ENCODE measurements at places on chromosomes 7 and 10.

DNA sequence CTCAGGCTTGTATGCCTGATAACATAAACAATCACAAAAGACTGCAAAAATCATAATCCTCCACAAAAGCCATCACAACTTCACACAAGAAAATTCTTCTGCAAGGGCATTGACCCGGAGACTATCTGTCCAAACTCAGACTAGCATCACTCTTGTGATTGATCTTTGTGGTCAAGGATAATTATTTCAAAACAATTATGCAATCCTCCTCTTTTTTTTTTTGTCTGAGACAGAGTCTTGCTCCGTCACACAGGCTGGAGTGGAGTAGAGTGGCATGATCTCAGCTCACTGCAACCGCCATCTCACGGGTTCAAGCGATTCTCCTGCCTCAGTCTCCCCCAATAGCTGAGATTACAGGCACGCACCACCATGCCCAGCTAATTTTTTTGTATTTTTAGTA lies 22.2 kb downstream of the CDNF start:
- no peaks in the 10 kb centered on the region for H3K27me3 ChIP-seq
- H3K27ac ChIP-seq = no peak overlapping the region
- H3K4me3 ChIP-seq = no peak overlapping the region
- peaks cover 7% of the 10 kb centered on the region for H3K36me3 ChIP-seq

GRCh38 chr10:79052291-79053080 lies 16.3 kb upstream of the ZMIZ1 start:
- H3K27ac ChIP-seq = no peak overlapping the region
- no peak for DNase-seq
- peaks cover 8% of the 10 kb centered on the region for H3K4me1 ChIP-seq
- no peaks in the 10 kb centered on the region for H3K36me3 ChIP-seq
- H3K27me3 ChIP-seq = peaks cover 8% of the 10 kb centered on the region

GRCh38 chr10:68870545-68871104 lies 30.5 kb upstream of the DDX50 start:
- no peak for DNase-seq
- H3K4me3 ChIP-seq = no peak overlapping the region
- H3K36me3 ChIP-seq = no peaks in the 10 kb centered on the region

- H3K4me1 ChIP-seq = peaks cover 44% of the 10 kb centered on the region
- peaks cover 41% of the 10 kb centered on the region for H3K36me3 ChIP-seq
- H3K27ac ChIP-seq = no peak overlapping the region
- no peaks in the 10 kb centered on the region for H3K27me3 ChIP-seq
- no peak overlapping the region for H3K4me3 ChIP-seq
These were observed 26.7 kb downstream of the VCL start for GRCh38 chr10:74024600-74024999.

DNA sequence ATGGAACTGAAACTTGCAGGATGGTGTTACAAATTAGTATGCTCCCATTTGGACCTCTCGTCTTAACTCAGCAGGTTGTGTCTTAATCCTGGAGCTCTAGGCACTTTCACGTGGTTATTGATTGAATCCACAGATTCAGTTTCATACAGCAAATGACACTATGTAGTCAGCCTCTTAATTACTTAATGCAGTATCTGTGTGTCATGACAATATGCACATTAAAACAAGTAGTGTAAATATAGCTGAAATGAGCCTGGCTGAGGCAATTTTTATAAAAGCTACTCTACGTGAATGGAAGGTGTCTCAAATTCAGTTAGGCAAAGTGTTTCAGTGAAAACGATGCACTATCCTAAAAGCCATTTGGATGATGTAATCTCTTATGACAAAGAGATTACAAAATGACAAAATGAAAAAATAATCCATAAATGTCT lies 86.8 kb downstream of the CD36 start:
- no peak overlapping the region for H3K27ac ChIP-seq
- H3K4me1 ChIP-seq = peaks cover 47% of the 10 kb centered on the region
- no peak for DNase-seq
- H3K4me3 ChIP-seq = no peak overlapping the region

- DNase-seq = no peak
- no peak overlapping the region for H3K4me3 ChIP-seq
- no peaks in the 10 kb centered on the region for H3K36me3 ChIP-seq
- H3K27ac ChIP-seq = no peak overlapping the region
- no peaks in the 10 kb centered on the region for H3K27me3 ChIP-seq
- no peaks in the 10 kb centered on the region for H3K4me1 ChIP-seq
These were observed 491.7 kb upstream of the NRP1 start for GRCh38 chr10:33826186-33826585.

All from Calu3 (cell line).